GM04504 (cell line): ENCODE measurements at places on chromosomes 2 and 18.

DNA sequence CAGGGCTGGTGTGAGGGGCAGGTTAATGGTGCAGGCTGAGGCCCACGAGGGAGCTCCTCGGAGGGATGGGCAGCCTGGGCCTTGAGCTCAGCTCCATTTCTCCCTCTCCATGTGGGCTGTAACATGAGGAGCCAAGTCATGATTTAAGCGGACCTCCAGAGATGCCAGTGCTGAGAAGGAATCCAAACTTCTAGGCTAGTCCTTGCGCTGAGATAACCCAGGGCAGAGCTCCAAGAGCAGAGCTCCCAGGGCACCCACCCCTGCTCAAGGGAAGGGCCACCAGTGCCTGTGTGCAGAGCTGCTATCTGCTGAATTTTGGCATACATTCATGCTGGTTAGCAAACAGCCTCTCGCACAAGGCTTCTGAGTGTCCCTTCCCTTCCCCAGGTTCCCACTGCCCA lies 95.1 kb downstream of the MRO start:
- DNase-seq, result no peak

- DNase-seq, result no peak
Measured at GRCh38 chr2:20663196-20664070, 3.5 kb upstream of the GDF7 start.

DNA sequence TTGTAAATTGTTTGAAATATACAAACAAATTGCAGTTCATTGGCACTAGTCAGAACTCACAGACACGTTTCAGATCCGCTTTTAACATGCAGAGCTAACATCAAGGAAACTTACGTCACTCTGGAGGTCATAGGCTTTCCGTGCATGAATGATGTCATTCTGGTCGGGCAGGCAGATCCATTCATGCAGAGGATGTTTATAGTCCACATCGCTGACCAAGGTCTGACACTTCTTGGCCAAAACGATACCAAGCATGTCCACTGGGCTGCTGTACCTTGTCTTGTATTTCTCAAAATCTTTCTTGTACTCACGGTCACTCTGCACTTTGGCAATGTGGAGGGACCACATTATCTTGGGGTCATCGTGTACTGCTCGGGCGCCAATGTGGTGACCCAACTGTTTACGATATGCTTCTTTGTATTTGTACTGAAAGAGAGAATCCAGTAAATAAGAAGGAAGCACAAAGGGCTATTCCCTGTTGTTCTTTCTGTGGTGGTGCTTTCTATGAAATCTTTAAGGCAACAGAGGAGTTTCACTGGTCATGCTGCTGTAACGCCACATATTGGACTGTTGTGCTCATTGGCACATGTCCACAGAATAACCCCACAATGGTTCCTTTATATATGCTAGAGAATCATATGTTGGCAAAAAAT lies 114.8 kb downstream of the NEB start:
- DNase-seq, result no peak

DNA sequence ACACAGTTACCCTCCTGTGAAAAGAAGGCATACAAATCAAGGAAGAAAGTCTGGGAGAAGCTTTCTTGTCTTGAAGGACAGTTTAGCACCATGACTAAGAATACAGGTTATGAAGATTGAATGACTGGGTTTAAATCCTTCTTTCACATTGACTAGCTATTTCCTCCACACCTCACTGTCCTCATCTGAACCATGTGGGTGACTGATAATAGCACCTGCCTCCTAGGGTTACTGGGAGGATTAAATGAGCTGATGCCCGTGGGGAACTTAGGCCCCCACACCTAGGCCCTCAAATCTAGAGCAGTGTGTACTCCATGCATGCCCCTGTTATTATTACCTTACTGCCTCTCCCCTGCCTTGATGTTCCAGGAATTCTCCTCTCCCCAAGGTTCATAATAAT lies 202.9 kb downstream of the FBXO15 start:
- no peak for DNase-seq

DNA sequence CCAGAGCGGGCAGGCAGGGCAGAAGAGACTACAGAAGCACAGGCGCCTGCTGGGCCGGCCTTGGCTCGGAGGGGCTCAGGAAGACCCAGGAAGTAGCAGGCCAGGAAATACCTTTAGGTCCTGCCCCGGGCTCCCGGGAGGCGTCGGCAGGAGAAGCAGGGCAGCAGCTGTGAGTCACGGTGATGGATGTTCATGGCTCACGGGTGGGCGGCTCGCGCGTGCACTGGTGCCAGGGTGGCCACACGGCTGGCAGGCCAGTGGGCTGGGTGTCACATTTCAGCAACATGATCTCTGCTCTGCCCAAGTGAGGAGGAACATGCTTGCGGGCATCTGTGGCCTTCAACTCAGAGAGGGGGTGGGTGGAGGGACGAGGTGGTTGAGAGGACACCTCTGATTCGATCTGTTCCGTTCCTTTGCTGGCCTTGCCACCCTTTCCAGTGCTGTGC lies 139.3 kb downstream of the KLHL29 start:
- no peak for DNase-seq

DNA sequence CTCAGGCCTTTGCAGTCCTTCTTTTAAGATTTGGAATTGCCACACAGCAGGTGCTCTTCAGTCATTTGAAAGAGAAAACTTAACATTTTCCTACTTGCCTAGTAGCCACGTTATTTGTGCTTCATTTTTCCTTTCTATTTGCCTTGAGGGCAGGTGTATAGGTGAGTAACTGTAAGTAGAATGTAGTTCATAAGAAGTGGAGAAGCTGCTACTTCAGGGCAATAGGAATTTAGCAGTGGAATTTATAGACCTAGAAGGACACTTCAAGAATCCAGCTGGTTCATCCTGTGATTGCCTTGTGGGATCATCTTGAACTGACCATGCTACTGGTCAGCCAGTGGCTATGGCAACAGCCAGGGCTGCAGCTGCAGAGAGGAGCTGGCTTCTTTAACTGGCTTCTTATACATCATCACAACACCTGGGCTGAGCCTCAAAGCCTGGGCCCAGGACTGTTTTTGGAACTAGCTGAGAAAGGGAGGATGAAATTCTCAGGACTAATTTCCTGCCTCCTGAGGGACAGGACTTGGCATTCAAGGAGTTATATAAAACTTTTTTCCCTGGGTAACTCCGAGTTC lies 5.1 kb upstream of the LANCL1 start:
- DNase-seq, result no peak

GRCh38 chr18:38883111-38883510 lies 1317.5 kb upstream of the CELF4 start:
- no peak for DNase-seq

- no peak for DNase-seq
Measured at GRCh38 chr18:25112821-25113434, 239.0 kb downstream of the ZNF521 start.

DNA sequence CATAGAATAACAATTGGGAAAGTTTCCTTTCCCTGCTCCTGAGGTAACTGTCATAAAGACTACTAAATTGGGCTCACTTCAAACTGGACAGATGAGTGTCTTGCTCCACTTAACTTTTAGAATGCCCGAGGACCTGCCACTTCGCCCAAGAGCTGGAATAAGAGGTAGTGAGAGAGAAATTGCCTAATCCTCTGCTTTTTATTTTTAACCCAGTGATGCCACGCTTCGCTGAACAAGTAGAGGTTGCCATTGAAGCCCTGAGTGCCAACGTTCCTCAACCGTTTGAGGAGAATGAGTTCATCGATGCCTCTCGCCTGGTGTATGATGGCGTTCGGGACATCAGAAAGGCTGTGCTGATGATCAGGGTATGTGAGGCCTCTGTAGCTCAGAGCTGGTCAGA lies 269.4 kb upstream of the LRRTM1 start:
- no peak for DNase-seq

- no peak for DNase-seq
Measured at GRCh38 chr2:152559008-152559407, 158.3 kb downstream of the PRPF40A start.

DNA sequence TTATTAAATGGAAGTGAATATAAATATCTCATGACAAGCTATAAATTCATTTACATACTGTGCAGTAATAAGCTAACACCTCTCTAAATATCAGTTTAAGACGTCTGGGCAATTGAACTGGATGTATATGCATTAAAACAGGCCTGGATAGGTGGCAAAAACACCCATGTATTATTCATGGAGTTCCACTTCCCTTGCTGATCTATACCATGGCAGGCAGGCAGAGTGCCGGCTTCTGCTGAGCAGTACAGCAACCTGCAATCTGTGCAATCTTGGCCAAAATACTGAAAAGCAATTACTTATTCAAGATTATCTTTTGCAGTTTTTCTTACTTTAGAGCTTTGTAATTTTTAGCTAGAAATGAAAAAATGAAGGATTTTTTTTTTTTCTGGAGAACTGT lies 112.1 kb upstream of the PIEZO2 start:
- no peak for DNase-seq

DNA sequence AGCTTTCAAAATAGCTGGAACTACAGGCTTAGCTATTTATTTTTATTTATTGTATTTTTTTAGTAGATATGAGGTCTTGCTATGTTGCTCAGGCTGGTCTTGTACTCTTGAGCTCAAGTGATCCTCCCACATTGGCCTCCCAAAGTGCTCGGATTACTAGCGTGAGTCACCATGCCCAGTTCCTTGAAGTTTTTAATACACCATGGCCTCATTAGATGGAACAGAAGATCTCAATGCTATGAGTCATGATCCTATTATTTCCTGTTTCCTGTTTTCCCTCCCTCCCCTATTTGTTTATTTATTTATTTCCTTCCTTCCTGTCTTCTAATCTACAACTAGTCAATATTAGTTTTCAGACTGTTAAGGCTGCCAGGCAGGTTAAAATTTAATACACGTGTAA lies 309.0 kb downstream of the CMPK2 start:
- DNase-seq, result no peak

GRCh38 chr2:129881786-129882396 lies 97.6 kb upstream of the RAB6C start:
- no peak for DNase-seq

DNA sequence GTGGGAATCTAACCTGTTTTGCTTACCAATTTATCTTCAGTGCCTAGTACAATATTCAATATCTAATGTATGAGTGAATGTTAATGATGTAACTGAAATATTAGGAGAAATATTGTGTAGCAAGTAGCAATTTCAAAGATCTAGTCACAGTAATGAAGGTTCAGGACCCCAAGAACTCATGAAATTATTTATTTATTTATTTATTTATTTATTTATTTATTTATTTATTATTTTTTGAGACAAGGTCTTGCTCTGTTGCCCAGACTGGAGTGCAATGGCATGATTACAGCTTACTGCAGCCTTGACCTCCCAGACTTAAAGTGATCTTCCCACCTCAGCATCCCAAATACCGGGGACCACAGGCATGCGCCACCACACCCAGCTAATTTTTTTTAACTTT lies 126.9 kb downstream of the KCNJ3 start:
- DNase-seq, result no peak

GRCh38 chr2:67268797-67269196 lies 128.3 kb upstream of the ETAA1 start:
- no peak for DNase-seq

DNA sequence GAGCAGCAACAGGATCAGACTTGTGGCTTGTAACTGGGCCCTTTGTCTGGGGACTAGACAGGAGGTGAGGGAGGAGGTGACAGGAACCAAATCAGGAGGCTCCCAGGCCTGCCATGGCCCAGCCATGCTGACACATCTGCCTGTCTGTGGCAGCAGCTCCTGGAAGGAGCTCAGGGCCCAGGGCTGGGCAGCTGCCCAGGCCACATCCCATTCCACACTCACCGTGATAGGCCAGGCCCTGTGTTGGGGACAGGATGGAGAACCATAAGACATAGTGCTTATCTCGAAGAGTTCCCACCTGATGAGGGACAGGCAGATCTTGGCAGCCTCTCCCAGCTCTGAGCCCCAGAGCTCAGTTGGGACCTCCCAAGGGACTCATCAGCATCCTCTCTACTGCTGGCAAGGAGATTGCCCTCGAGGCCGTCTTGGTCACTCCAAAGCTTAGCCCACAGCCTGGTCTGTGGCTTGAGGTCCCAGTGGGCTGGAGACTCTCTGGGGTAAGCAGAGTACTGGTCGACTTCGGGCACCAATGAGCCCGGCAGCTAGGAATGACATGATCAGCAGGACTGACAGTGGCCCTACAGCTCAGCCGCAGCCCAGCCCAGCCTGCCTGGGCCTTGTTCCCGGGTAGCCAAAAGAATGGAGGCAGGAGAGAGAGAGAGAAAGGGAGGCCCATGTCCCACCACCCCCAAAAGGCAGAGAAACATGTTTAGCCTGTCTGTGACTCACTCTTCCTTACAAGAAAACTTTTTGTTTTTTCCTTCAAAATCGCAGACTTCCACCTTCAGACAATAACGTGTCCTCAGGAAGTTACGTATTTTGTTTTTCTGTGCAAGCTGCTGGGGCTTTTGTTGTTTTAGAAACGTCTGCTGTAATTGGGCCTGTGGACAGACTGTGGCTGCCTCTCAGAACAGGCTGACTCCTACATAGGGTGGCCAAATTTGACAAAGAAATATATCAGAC lies 82.1 kb downstream of the HS1BP3 start:
- peak; percentile 20 for DNase-seq

GRCh38 chr2:100786297-100786658 lies 33.7 kb upstream of the NPAS2 start:
- DNase-seq, result peak; percentile 25

DNA sequence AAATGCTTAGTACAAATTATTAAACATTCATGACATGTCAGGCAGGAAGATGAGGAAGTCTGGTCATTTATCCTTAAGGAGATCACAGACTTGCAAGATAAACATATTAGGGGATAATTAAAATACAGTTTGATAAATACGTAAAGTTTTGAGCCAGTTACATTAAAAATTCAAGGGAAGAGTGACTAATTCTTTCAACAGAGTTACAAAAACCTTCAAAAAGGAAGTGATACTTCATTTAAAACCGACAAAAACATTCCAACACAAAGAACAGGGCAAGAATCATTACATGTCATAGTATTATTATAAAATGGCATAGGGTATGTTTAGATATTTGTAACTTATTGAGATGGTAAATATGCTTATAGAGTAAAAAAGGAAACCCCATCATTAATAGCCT lies 636.0 kb downstream of the NR4A2 start:
- no peak for DNase-seq

GRCh38 chr2:44942304-44943030 lies 965 bp downstream of the SIX3 start:
- DNase-seq, result no peak

GRCh38 chr2:101197215-101197745 lies 46.1 kb upstream of the TBC1D8 start:
- DNase-seq, result no peak

DNA sequence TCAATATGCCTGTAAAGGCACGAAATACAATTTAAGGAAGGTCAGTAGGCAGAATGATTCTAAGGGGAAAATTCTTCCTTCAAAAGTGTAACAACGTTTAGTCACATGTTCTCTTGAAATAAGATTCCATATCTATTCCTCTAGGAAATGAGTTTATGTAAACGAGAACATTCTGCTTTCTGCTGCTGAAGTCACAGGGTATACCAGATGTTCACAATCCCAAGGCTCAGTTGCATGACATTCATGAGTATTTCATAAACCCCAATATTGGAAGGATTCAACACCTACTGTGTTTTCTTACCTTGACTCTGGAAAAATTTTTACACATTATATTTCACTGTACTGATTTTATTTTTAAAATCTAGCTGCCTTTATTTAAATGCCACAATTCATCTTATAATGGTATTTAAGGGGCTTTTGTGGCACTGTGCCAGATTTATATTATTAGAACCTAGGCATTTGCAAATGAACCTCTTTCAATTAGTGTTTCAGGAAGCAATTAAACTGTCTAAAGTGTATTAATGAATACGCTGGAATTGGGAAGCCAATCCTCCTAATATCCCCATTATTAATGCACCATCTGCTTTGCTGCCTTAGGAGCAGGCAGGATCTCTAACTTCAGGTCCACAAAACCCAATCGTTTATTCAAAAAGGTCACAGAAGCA lies 542.6 kb upstream of the KLHL29 start:
- DNase-seq, result no peak
